ENCODE measurements at places on chromosomes 6 and 20.

- DNase-seq: no peak
Measured at GRCh38 chr6:39681674-39682121, 43.5 kb downstream of the KIF6 start.

DNA sequence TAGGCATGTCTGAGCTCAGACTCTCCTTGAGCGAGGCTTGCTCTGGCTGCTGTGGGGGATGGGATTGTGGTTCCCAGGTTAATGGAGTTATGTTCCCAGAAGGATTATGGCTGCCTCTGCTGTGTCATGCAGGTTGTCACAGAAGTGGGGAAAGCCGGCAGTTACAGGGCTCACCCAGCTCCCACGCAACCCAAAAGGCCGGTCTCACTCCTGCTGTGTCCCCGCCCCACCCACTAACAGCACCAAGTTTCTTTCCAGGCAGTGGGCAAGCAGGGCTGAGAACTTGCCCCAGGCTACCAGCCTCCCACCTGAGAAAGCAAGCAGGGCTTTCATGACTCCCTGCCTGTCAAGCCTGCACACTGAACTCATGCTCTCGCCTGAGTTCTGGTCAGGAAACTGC lies 750.5 kb downstream of the FRK start:
- no peak for DNase-seq

DNA sequence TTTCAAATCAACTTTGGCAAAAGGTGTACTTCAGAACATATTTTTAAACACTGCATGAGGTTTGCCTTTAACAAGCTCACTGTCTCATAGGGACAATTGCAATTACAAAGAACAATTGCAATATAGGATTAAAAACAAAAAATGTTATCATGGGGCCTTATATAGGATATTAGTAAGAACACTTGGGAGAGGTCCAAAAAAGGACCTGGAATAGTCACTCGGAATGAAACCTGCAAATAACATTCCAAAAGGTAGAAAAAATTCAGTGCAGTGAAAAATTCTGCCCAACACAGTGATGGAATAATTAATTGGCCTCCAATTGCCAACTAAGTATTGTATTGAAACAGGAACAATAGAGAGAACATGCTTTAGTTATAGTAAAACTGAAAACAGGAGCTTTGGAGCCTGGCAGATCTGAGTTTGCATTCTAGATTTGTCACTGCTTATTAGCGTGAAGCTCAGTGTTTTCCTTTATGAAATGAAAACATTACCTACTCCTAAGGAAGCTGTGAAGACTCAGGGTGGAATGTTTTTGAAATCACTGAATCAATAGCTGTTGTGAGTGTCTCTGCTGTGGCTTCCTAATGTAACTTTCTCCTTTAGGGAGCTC lies 172.6 kb upstream of the BMP5 start:
- DNase-seq: no peak

- no peak for DNase-seq
Measured at GRCh38 chr20:36856691-36857635, 19.0 kb upstream of the TLDC2 start.

DNA sequence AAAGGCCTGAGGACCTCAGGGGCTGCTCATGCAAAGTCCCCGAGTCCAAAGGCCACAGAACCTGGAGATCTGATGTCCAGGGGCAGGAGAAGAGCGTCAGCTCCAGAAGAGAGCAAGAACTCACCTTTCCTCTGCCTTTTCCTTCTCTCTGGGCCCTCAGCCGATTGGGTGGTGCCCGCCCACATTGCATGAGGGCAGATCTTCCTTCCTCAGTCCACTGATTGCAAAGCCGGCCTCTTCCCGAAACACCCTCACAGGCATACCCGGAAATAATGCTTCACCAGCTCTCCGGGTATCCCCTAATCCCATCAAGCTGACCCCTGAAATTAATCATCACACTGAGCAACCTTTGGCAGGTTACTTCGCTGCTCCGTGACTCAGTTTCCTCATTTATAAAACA lies 33.4 kb downstream of the SPDEF start:
- no peak for DNase-seq

GRCh38 chr6:113805173-113805790 lies 51.9 kb upstream of the MARCKS start:
- DNase-seq: no peak

DNA sequence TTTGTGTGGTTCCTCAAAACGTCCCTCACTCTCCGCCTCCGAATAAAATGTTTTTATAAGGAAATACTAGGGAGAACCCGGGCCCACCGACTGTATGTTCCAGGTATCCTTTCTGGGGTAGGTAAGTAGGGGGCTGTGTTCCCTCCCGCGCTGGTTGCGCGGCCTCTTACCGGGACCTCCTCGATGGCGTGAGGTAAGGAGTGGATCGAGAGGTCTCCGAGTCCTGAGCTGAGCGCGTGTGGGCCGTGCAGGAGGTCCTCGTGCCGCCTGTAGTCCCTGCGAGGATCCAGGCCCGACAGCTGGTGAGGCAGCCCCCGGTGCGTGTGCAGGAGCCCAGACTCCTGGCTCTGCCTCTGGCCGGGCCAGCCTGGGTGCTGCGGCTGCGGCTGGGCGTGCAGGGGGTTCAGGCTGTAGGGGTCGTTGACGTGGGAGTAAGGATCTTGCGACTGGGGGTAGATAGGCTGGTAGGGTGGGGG lies 5.1 kb downstream of the TFAP2A start:
- DNase-seq: no peak

DNA sequence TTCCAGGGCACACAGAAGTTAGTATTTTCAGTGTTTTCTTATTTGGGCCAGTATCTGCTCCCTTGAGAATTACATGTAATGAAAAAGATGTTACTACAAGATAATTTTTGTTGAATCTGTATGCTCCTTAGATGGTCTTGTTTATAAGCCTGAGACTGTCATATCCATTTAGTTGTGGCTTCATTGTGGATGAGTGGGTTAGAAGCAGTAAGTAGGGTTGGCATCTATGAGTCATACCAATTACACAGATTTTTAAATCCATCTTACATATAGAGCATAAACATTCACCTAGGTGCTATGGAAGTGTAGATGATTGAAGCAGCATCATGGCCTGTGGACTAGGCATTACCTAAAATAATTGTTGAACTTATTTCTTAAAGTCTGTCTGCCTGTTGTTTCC lies 13.5 kb upstream of the BAG2 start:
- DNase-seq: no peak

DNA sequence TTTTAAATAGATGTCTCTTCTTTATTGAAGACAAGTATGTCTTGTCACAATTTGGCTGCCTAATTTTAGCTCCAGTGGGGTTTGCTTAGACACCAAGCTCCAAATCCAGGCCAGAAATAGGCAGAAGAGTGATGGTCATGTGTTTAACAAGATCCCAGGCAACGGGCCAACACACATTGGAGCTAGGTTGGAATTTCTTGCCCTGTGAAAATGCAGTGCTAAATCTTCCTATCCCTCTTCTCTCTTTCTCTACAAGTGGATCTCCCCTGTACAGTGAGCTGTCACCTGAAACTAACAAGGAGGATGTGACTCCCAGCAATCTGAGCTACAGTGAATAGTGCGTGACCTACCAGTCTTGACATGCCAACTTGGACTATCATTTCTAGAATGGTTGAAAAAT lies 65.3 kb upstream of the VGLL2 start:
- no peak for DNase-seq

GRCh38 chr6:136989571-136990241 lies 55.1 kb downstream of the IL20RA start:
- no peak for DNase-seq

- DNase-seq: no peak
Measured at GRCh38 chr20:64143018-64143801, 21.0 kb upstream of the MYT1 start.

DNA sequence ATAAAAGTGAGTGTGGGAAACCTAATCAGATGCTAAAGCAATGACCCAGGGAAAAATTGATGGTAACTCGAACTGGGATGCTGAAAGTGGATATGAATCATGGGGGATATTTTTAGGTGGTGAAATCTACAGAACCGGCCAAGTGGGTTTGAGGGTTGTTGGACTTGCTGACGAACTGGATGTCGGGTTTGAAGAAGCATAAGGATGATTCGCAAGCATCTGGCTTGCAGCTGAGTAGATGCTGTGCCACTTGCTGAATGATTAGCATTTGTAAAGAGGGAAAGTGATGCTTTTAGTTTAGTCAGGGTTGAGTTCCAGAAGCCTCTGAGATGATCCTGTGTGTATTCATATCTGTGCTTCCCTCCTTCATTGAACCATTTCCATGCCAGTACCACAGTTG lies 54.9 kb downstream of the UBR2 start:
- no peak for DNase-seq

DNA sequence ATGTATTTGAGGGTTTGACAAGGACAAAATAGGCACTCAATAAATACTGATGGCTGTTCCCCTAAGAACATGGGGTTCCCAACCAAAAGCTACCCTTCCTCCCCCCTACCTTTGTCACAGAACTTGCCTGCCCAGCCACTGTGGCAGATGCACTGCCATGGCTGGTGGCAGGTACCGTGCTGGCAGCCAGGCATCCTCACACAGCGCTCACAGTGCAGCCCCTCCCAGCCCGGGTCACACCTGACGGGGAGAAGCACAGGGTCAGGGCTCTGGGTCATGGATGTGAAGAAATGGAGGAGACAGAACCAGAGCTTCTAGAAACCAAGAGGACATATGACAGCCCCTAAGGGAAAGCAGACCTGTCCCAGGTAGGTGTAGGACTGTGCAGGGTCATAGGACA lies 2.5 kb downstream of the DLK2 start:
- no peak for DNase-seq

DNA sequence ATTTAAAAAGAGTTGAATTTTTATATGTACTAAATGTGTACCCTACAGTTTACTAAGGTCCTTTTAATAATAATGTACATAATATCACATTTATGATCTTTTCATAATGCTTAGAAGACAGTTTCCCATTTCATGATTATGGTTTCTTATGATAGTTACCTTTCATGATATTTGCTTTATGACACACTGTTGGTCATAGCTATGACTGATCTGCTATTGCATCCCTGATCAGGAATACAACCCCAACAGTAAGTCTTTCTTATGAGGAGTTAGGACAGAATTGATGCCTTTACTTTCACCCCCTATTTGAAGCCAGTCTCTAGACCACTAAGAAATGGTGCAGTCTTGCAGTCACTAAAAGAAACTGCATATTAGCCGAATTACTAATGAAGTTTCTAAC lies 31.0 kb downstream of the LCA5 start:
- no peak for DNase-seq

- DNase-seq: peak; percentile 23
Measured at GRCh38 chr20:32437391-32438074, 79.4 kb downstream of the ASXL1 start.

GRCh38 chr20:49112596-49113274 lies 66.6 kb downstream of the CSE1L start:
- DNase-seq: no peak

- no peak for DNase-seq
Measured at GRCh38 chr6:124203812-124204167, 400.1 kb downstream of the NKAIN2 start.

DNA sequence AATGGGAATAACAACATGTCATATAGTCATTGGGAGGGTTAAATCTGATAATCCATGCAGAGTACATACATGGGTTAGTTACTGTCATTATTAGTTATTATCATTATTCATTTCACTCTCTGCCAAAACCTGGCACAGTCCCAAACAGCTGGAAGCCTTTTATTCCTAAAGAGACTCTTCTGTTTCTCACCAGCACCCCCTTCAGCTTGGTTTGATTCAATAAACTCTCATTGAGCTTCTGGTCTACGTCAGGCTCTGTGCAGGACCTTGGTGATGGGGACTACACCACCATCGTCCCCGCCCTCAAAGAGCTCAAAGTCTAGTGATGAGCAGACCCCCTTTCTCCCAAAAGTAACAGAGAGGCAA lies 2.3 kb downstream of the KCNK15 start:
- no peak for DNase-seq

GRCh38 chr20:60822699-60823607 lies 429.1 kb upstream of the CDH4 start:
- DNase-seq: no peak

DNA sequence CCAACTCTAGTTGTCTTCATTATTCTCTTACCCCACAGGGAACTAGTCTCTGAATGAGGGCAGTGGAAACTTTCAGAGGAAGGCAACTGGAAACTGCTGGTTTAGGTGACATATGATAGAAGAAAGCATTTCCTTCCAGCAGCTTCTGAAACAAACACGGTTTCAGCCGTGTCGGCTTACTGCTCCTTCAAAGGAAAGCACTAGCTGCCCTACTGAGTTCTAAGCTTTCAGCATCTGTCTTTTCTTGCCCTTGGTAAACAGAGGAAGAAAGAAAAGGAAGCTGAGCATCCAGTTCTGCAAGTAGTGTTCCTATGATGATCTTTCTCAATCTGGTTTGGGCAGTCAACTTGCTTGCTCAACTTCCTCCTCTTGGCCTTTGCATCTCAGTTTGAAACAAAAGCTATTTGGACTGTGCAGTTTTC lies 117.5 kb upstream of the CEP85L start:
- peak; percentile 6 for DNase-seq

GRCh38 chr6:33249732-33250630 lies 21.7 kb downstream of the VPS52 start:
- no peak for DNase-seq

DNA sequence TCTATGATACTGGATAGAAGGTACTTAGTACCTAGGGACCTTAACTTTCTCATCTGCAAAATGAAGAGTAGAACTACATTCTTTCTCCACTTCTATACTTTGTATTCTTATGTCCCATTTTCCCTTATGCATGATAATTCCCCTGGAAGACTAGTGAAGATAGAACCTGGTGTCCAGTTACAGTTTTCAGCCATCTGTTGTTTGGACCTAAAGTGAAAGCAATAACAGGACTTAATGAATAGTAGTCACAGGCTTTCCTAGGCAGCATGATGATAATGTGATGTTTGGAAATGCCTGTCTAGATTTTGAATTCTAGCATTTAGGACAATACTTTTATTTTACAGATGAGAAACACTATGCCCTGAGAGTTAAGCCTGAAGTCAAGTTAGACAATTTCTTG lies 153.8 kb downstream of the RIMS1 start:
- no peak for DNase-seq

- no peak for DNase-seq
Measured at GRCh38 chr6:135254471-135254870, 73.4 kb downstream of the MYB start.

GRCh38 chr6:119541132-119541905 lies 191.8 kb upstream of the MAN1A1 start:
- no peak for DNase-seq

DNA sequence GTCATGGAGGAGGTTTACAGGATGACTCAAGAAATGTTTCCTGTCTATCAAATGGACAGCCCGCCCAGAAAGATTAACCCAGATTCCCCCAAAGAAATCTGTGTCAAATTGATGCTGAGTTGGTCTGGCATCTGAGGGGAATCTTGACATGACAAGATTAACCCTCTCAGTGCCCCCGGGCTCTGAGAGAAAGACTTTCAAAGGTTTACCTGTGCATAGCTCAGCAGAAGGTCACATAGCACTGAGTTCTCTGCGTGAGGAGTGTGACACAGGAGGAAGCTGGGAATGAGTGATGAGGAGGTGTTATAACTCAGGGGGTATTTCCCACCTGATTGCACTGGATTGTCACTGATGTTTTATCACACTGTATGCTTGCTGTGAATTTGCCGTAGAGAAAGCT lies 601.2 kb downstream of the DHX35 start:
- DNase-seq: no peak
